ENCODE measurements at places on chromosomes 7 and 10.

- DNase-seq: no peak
Observed at GRCh38 chr7:128858380-128859231, 4.0 kb upstream of the ATP6V1F start.

DNA sequence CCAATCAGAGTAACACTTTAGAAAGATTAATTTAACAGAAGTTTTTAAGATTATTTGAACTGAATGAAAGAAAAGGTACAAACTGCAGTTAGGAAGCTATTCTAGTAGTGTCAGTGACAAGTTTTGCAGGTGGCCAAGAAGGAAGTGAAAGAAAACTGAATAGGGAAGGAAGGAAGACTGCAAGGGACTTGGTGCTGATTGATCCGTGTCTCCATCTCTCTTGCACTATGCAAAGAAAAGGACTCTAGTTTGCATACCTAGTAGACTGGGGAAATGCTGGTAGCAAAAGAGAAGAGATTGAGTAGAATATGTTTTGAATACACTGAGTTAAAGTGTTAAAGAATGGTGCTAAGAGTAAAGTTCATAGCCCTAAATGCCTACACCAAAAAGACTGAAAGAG, 33.0 kb downstream of the OR6V1 start:
- no peak for DNase-seq

DNA sequence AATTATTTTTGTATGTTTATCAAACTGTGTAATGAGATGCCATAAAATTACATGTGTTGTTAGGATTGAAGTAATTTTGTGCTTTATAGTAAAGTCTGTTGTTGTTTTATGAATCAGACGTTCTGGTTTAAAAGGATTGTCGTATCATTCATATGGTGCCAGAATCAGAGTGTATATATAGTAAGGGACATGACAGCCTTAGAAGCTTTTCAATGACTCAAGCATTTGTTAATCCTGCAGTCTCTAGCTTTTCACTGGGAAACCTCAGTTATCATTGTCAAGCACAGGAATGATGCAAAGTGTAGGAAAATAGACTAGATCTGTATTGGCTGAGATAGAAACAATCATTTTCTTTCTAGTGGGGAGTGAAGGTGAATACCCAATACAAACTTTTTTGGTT, 57.5 kb downstream of the TRRAP start:
- no peak for DNase-seq

- no peak for DNase-seq
Observed at GRCh38 chr10:51861051-51861450, 161.7 kb upstream of the CSTF2T start.

DNA sequence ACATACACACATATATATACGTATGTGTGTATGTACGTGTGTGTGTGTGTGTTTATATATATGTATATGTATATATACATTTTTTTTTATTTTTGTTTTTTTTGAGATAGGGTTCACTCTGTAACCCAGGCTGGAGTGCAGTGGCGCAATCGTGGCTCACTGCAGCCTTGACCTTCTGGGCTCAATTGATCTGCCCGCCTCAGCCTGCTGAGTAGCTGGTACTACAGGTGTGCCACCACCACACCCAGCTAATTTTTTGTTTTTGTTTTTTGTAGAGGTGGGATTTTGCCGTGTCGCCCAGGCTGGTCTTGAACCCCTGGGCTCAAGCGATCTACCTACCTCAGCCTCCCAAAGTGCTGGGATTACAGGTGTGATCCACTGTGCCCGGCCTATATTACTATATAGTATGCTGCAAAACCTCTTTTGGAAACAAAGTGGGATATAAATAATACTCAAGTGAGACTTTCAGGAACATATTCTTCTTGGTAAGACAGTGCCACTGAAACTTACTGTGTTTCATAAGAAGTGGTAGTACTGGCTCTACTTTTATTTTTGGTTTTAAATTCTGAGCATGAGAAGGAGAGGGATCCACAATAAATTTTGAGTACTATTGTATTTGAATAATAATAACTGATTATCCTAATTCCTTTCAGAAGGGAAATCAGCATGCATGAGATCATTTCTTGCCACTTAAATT, 51.0 kb downstream of the MLLT10 start:
- DNase-seq: no peak

DNA sequence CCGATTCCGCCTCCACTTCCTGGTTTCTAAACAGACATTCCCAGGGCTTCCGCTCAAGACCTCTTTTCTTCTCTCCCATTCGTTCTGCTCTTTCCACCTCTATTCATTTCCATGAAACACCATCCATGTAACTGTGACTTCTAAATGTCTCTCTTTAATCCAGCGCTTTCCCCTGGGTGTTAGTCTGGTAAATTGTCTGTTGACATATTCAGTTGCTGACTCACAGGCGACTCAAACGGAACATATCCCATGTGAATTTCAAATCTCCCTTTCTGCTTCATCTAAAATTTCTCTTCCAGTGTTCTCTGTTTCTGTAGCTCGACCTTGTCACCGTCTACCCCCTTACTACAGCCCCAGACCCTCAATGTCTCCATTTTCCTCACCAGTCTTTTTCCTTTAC, 119.1 kb downstream of the PFKFB3 start:
- no peak for DNase-seq

DNA sequence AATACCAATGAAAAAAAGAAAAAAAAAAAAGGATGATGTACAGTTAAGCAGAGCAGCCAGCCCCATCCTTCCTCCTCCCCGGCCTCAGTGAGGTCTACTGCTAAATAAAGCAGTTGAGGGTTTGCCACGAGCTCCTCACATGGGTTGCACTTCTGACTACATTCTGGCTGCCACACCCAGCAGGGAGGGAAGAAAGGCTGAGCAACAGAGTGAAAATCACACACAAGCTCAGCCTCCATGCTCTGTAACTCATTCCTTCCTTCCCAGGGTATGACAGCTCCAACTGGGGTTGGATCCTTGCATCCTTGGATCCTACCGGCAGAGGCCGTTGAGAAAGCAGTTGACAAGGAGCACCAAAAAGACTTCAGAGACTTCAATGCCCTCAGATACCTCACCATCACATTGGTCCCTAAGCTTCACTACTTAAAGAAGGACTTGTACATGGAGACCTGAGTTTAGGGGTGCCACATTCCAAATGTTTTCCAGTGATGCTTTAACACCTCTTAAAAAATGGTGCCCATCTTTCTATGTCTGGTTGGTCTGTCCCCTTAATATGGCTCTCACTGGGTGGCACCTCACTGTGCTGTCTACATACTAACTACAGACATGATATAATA, 52.9 kb upstream of the PIK3CG start:
- DNase-seq: no peak

- DNase-seq: no peak
Observed at GRCh38 chr7:40057292-40057691, 77.1 kb downstream of the MPLKIP start.

- DNase-seq: no peak
Observed at GRCh38 chr7:119724041-119724792, 548.8 kb upstream of the KCND2 start.

DNA sequence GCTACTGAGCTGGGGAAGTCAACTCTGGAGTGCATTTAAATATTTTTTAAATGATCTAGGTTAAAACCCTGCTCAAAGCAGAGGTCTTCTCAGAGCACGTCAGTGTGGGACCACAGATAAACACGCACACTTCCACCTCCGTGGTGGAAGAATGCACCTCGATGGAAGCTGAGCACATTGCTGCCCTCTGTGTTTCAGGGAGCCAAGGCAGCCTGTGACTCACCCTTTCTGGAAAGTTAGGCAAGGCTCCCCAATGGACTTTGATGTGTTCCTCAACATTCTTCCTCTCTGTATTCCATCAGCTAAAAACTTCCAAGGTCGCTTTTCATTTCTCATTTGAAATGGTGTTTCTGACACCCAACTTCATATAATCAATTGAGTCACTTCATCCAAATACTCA, 170.8 kb upstream of the KMT2E start:
- DNase-seq: no peak

GRCh38 chr10:4776234-4776638, 49.8 kb upstream of the AKR1E2 start:
- no peak for DNase-seq

- DNase-seq: peak; percentile 72
Observed at GRCh38 chr7:8442814-8443304, 9.4 kb downstream of the NXPH1 start.

- no peak for DNase-seq
Observed at GRCh38 chr7:28452681-28453080, 40.4 kb downstream of the CREB5 start.

- DNase-seq: no peak
Observed at GRCh38 chr7:150567169-150567568, at the start of gene GIMAP4. GIMAP4 (plus strand) TSS chr7:150567390; CDS start chr7:150569902, 2,512 bp downstream.

- peak; percentile 59 for DNase-seq
Observed at GRCh38 chr7:116671681-116672595, at the start of gene MET. MET (plus strand) TSS chr7:116672196; CDS start chr7:116699085, 26,889 bp downstream.

GRCh38 chr7:150313870-150314269, 9.3 kb upstream of the LRRC61 start:
- no peak for DNase-seq

DNA sequence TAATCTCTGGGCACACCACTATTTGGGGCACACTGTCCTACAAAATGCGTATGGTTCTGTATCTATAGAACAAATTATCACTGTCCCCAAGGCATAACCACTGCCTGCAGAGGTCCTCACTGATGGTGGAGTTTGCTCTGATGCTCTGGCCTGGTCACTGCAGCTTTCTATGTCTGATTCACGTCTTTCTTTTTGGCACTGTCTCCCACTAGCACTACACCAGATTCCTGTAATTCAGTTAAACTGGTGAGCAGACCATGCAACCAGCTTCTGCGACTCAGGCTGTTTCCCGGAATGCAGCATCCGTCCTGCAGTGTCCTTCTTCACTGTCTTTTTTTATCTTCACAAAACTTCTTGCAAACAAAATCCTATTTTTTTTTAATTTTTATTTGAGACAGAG, 112.8 kb downstream of the KLF6 start:
- DNase-seq: no peak

- no peak for DNase-seq
Observed at GRCh38 chr7:156347132-156347531, 293.4 kb upstream of the RNF32 start.

GRCh38 chr7:31828520-31828919, 141.5 kb downstream of the PPP1R17 start:
- no peak for DNase-seq

DNA sequence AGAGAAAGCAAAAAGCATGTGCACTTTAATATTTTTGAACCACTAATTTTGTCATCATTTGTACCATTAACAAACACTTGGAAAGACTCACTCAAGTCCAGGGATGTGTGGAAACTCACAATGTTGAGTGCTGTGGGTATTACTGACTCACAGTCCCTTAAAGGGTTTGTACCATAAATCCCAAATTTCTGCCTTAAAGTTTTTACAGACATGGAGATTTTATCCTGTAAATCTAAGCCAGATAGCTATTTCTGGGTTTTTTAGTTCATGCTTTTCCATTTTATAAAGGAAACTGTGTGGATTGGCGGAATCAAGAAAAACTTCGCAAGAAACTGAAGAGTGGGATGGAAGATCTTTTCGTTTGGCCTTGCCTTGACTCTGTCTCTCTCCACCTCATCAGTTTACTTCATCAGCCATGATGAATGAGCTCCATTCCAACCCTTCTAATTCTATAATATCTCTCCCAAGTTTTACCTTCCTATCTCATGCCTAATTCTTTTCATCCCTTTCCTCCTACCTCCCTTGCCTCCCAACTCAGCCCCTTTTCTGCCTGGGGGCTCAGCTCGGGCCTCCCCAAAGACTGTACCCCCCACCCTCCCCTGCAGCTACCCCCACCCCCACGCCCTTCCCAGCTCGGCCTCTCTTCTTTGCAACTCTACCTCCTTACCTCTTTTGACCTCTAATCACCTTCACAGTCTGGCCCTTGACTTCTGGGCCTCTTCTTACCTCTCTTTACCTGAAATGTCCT, 218.5 kb upstream of the MKLN1 start:
- no peak for DNase-seq

DNA sequence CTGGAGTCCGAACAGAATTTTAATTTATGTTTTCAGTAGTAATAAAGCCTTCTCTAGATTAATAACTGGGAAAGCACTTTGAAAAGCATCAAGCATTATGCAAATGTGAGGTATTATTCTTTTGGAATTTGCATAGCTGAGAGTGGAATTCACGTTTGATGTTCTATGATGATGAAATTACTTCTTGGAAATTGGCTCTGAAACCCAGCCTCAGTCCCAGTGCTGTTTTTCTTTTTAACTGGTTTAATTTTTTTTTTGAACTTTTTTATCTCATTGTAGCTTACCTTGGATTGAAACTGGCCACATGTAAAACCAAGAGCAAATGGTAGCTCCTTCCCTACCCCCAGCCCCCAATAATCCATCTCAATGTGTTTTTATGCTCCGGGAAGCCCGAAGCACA, 1.2 kb downstream of the TBXAS1 start:
- no peak for DNase-seq

GRCh38 chr10:69446650-69447151, 4.6 kb upstream of the TSPAN15 start:
- DNase-seq: no peak

DNA sequence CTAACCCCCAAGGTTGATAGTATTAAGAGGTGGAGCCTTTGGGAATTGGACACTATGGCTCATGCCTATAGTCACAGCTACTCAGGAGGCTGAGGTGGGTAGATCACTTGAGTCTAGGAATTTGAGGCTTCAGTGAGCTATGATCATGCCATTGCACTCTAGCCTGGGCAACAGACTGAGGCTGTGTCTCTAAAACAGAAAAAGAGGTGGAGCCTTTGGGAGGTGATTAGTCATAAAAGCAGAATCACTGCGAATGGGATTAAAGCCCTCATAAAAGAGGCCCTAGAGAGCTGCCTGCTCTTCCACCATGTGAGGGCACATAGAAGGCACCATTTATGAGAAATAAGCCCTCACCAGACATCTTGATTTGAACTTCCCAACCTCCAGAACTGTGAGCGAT, 81.9 kb downstream of the SKAP2 start:
- DNase-seq: no peak

- no peak for DNase-seq
Observed at GRCh38 chr7:104306793-104307192, 21.6 kb upstream of the LHFPL3 start.

- no peak for DNase-seq
Observed at GRCh38 chr7:106017657-106018056, 54.6 kb downstream of the CDHR3 start.

- peak; percentile 69 for DNase-seq
Observed at GRCh38 chr7:1533547-1534329, 3.2 kb downstream of the MAFK start.

- DNase-seq: no peak
Observed at GRCh38 chr10:93715345-93715744, 13.0 kb upstream of the FRA10AC1 start.

- no peak for DNase-seq
Observed at GRCh38 chr10:129869596-129870473, 94.2 kb downstream of the EBF3 start.

GRCh38 chr7:44982535-44982923, 3.7 kb upstream of the MYO1G start:
- DNase-seq: no peak

DNA sequence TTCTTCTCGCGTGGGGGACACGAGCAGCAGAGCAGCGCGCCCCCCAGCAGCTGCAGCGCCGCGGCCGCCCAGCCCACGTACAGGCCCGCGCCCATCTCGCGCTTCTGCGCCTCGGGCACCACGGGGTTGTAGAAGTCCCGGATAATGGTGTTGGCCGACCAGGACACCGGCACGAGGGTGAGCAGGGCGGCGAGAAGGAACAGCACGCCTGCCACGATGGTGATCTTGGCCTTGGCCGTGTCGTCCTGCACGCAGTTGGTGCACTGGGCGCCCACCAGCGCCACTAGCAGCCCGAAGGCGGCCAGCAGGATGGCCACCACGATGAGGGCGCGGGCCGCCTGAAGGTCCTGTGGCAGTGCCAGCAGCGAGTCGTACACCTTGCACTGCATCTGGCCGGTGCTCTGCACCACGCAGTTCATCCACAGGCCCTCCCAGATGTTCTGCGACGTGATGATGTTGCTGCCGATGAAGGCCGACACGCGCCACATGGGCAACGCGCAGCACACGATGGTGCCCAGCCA, 529 bp downstream of the CLDN3 start:
- DNase-seq: no peak
